AG09309 (cell line): ENCODE measurements at places on chromosomes 2 and 18.

GRCh38 chr18:73891572-73892421 lies 255.8 kb downstream of the FBXO15 start:
- DNase-seq, result no peak

DNA sequence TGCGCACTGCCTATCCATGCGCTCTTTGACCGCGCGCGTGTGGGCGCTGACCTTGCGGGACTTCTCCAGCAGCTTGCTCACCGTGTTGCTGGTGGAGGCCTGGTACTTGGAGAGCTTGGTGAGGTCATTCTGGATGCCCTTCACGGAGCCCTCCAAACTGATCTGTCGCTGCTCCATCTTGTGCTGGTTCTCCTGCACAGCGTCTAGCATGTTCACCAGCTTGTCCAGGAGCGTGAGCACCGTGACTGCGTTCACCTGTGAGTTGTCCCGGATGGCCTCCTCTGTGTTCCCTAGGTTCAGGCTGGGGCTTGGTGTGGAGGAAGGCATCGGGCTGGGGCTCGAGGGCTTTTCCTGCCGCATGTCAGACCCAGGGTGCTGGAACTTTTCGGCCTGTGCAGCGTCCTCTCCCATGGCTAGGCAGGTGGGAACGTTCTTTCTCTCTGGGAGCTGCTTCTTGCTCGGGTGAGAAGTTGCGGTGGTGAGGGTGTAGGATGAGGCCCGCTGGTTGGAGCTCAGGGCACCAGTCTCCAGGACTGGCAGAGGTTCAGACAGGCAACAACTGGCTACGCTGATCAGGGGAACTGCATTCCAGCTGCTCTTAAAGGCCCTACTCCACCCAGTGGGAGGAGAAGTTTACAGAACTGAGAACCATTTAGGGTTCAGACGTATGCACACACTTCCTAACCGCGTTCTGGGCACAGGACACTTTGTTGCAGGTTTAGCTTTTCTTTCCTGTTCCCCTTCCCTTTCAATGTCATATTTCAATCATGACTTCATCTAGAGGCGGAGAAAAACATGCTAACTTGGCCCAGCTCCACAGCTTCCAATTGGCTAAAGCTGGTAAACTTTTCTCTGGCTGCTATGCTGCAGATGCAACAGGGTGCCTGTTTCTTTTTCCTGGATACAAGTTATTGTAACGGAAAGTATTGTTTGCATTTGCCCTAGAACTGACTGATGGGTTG lies at the start of gene CAVIN2:
CAVIN2 (minus strand) TSS at position 574 of the 962 bp plus-strand sequence; CDS start at position 411, 163 bp downstream.
- DNase-seq, result no peak

DNA sequence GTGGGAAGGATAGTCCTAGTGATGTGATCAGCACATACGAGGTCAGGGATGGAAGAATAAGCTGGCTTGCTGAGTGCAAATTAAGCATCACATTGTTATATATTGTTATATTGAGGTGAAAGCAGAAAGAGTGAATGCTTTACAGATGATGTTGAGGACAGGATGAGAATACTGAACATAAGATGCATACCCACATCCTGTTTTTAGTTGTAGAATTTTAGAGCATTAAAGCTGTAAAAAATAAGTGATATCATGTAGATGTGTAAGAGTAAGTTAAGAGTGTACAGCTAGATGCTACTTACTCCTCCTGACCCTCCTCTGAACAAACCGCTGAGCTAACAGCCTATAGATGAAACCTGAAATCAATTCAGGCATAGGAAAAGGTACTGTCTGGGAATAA lies 271.0 kb upstream of the KCNJ3 start:
- DNase-seq, result no peak

DNA sequence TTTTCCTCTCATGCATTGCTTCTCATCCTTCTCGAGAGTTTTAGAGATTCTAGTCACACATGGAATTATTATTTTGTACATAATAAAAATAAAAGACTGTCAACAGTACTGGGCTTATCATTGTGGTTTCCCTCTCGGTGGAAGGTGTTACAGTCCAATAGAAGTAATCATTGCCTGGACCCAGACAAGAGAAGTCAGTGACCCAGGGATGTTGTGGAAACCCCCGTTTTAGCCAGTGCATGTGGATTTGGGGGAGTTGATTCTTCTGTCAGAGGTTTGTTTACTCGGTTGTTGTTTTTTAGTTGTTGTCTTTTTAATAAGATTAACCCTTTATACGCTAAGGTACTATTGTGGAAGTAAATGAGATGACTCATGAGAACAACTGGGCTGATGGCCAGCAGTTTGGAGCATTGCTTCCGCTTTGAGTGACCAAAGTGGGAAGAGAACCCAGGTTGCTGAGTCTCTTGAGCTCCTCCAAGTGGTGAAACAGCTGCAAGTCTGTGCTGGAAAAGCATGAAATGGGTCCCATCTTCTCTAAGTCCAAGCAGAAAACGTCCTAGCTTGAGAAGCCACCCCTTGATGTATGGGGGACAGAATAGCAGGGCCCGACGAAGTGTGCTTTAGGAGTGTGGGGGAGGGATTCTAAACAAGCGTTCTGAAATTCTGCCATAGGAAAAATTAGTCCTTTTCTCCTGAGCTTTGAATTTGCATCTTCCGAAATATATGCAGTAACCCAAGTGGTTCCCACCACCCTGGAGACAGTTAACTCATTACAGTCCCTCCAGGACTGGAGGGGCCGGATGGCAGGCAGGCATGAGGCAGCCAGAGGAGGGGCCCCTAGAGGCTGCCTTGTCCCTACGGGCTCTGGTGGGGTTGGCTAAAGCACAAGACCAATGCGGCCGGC lies 61.8 kb upstream of the GPR45 start:
- DNase-seq, result peak; percentile 56

GRCh38 chr2:231795525-231796327 lies 9.5 kb downstream of the COPS7B start:
- DNase-seq, result no peak

DNA sequence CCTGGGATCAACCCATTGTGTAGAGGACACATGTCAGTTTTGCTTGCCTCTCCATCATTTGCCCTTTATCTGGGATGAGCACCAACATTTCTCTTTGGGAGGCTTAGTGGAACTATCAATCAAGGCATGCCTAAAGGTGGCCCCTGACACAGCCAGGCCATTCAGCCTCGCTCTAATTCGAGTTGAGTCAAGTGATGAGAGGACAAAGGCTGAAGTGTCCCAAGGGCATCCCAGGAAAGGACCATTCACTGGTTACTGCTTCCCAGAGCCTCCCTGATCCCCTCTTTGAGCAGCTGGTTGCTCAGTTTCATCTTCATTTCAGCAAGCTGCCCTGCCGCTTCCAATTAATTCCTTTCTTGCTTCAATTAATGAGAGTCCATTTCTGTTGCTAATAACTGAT lies 63.5 kb downstream of the DNER start:
- DNase-seq, result no peak

- DNase-seq, result no peak
These were observed 86.8 kb downstream of the VRK2 start for GRCh38 chr2:58133395-58133794.

GRCh38 chr2:30527859-30528258 lies 80.8 kb downstream of the LCLAT1 start:
- DNase-seq, result no peak

GRCh38 chr18:54357082-54357659 lies 487 bp downstream of the STARD6 start:
- no peak for DNase-seq
